Neural crest cell (in vitro differentiated cells): ENCODE measurements at places on chromosomes 2 and 18.

DNA sequence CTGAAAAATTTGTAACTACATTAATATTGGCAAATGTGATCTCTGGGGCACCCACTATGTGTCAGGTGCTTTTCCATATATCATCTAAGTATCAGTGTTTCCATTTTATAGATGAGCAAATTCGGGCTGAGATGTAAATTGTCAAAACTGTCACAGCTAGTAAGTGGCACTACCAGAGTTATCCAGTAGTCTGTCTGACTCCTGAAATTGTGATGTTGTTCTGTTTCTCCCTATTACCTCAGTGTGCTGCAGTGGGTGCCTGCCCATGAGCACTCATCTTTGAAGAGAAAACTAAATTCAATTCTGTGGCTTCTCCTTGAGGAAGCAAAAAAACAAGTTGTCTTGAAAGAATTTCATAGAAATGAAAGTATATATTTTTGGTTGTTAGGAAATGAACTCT lies 467.4 kb upstream of the FANCL start:
- H3K27me3 ChIP-seq: no peaks in the 10 kb centered on the region
- no peak overlapping the region for H3K4me3 ChIP-seq
- no peak for DNase-seq
- H3K27ac ChIP-seq: no peak overlapping the region
- no peaks in the 10 kb centered on the region for H3K36me3 ChIP-seq
- H3K4me1 ChIP-seq: peaks cover 4% of the 10 kb centered on the region

DNA sequence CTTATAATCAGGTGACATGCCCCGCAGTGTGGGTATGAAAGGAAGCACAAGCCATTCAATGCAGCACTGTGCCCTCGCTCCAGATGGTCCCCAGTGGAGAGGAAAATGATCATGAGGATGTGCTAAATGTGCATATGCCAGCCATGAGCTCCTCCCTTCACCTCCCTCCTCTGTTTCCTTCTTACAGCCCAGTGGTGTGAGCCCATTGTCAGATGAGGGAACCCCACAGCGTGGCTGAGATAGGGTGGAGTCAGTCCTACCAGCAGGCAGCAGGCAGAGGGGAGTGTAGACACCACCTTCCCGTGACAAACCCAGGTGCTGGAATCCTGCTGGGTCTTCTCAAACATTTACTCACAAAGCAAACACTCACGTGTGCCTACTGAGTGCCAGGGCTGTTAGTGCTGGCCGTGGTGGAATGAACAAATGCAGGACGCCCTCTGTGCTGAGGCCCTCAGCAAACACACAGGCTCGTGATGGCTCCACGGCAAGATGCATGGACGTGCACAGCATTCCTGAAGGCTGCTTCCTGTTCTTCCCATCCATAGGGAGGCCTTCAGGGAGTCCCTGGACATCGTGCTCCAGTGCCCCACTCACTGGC lies 181.7 kb upstream of the TPO start:
- DNase-seq: no peak
- no peak overlapping the region for H3K4me3 ChIP-seq
- no peaks in the 10 kb centered on the region for H3K27me3 ChIP-seq
- H3K27ac ChIP-seq: no peak overlapping the region

DNA sequence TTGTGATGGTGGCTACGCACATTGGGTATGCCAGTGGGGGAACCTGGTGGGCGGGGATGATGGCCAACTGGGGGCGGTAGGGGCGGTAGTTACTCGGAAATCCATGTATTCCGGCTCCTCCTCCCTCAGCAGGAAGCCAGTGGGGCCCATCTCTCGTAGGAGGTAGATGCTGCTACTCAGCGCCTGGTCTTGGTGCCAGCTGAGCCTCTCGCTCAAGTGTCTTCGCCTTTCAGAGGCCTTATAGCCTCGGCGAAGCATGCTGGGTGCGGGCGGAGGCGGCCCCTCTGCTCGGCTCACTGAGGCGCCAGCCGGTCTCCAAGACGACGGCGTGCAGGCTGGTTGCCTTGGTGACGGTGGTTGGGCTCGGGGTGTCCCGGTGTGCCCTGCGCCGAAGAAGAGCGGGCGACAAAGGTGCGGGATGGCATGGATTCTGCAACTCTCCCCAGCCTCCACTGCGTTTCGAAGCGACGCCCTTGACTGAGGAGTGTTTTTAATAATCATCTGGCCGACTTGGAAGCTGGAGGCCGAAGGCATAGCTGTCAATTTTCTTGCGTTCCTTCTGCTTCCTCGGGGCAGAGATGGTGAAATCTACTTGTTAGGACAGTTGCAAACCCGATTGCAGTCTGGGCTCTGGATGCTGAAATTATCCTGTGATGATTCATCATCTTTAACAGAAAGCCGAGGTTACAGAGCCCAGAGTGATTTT lies at the start of gene ZSWIM2:
ZSWIM2 (minus strand) TSS at position 298 of the 706 bp plus-strand sequence; CDS start at position 258, 40 bp downstream.
- peak within 1 kb of the TSS; percentile 85 for H3K4me3 ChIP-seq
- no peak within 1 kb of the TSS for H3K27ac ChIP-seq
- H3K4me1 ChIP-seq: peaks cover 19% of the 10 kb centered on the region
- peaks cover 3% of the 10 kb centered on the region for H3K36me3 ChIP-seq
- no peaks in the 10 kb centered on the region for H3K27me3 ChIP-seq

- no peaks in the 10 kb centered on the region for H3K36me3 ChIP-seq
- H3K27ac ChIP-seq: no peak overlapping the region
- no peak overlapping the region for H3K4me3 ChIP-seq
- DNase-seq: no peak
- H3K4me1 ChIP-seq: no peaks in the 10 kb centered on the region
- H3K27me3 ChIP-seq: no peaks in the 10 kb centered on the region
These were observed 71.5 kb downstream of the KLHL14 start for GRCh38 chr18:32701313-32701712.

- H3K36me3 ChIP-seq: no peaks in the 10 kb centered on the region
- no peak overlapping the region for H3K4me3 ChIP-seq
- H3K4me1 ChIP-seq: no peaks in the 10 kb centered on the region
These were observed 310.3 kb downstream of the NOL4 start for GRCh38 chr18:33914399-33914798.

- no peak overlapping the region for H3K4me3 ChIP-seq
- no peak for DNase-seq
- H3K36me3 ChIP-seq: peaks cover 9% of the 10 kb centered on the region
These were observed 147.4 kb upstream of the PGAP1 start for GRCh38 chr2:197073701-197074433.

DNA sequence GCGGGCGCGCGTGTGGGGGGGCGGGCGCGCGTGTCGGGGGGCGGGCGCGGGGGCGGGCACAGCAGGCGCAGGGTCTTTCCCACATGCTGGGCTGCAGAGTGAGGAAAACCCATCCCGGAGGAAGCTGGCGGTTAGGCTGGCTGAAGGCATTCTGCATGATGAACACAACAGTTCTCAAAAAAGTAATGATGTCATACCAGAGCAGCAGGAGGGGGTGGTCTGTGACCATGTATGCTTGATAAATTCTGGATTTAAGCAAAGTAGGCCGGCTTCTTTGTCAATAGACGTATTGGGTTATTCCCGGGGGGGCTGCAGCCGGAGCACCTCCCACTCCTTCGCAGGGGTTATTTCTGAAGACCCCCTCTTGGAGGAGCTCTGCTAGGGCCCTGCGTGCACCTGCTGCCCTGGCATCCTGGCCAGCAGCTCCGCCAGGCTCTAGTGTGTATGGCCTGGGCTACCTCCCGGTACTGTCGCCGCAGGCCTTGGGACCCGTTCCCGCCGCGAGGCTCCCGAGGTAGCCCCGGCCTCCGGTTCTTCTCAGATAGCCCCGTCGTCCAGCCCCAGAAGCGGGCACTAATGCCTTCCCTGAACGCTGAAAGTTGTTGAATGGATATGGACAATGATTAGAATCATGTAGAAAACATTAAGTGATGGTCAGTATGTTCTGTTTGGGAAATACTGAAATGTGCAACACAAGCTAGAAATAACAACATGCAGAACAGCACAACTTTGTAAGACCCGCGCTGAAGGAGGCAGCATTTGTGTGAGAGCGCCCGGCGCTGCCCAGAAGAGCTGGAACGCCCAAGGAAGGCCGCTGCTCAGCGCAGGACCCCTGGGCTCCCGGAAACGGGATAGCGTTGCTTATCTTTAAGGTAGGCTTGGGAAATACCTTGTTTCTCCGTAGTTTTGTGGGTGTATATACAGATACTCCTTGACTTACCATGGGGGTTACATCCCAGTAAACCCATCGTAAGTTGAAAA lies 101.4 kb upstream of the RAB6C start:
- H3K4me1 ChIP-seq: peaks cover 14% of the 10 kb centered on the region
- peak; percentile 41 for DNase-seq
- no peaks in the 10 kb centered on the region for H3K36me3 ChIP-seq
- peak overlapping the region; percentile 89 for H3K4me3 ChIP-seq
- H3K27me3 ChIP-seq: no peaks in the 10 kb centered on the region

GRCh38 chr18:49071317-49071716 lies 120.6 kb upstream of the SMAD7 start:
- no peak overlapping the region for H3K27ac ChIP-seq
- no peak overlapping the region for H3K4me3 ChIP-seq
- H3K4me1 ChIP-seq: peaks cover 7% of the 10 kb centered on the region
- H3K36me3 ChIP-seq: no peaks in the 10 kb centered on the region
- DNase-seq: no peak
- no peaks in the 10 kb centered on the region for H3K27me3 ChIP-seq

- no peak overlapping the region for H3K4me3 ChIP-seq
- H3K27me3 ChIP-seq: no peaks in the 10 kb centered on the region
- H3K36me3 ChIP-seq: no peaks in the 10 kb centered on the region
- no peak for DNase-seq
These were observed 103.4 kb upstream of the MSH2 start for GRCh38 chr2:47299555-47299954.

GRCh38 chr2:218727502-218728165 lies 17.0 kb downstream of the TTLL4 start:
- DNase-seq: no peak
- peaks cover 18% of the 10 kb centered on the region for H3K4me1 ChIP-seq
- H3K27ac ChIP-seq: no peak overlapping the region
- no peaks in the 10 kb centered on the region for H3K27me3 ChIP-seq
- H3K36me3 ChIP-seq: peaks cover 32% of the 10 kb centered on the region
- H3K4me3 ChIP-seq: no peak overlapping the region

DNA sequence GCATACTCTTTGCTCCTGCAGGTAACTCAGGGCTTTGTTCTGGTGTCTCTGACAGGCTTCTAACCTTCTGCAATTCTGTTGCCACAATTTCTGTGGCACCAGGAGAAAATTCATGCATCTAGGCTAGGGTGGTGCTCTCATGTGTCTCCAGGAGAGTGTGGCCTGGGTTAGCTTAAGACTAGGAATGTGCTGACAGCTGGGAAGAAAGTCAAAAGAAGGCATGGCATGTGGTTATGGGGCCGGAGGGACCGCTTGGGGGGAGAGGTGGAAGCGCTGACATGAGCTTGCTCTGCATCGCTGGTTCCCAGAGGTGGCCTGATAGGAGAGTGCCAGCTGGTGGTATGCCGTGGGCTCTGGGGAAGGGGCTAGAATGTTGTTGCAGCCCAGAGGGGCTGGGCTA lies 173.3 kb upstream of the TNP1 start:
- H3K27me3 ChIP-seq: no peaks in the 10 kb centered on the region
- H3K4me3 ChIP-seq: no peak overlapping the region
- H3K27ac ChIP-seq: no peak overlapping the region
- H3K36me3 ChIP-seq: no peaks in the 10 kb centered on the region
- no peak for DNase-seq
- peaks cover 12% of the 10 kb centered on the region for H3K4me1 ChIP-seq

GRCh38 chr2:235206980-235207579 lies 255.3 kb downstream of the SH3BP4 start:
- H3K4me3 ChIP-seq: no peak overlapping the region
- H3K27ac ChIP-seq: peak overlapping the region; percentile 47
- DNase-seq: no peak
- no peaks in the 10 kb centered on the region for H3K27me3 ChIP-seq
- H3K36me3 ChIP-seq: peaks cover 6% of the 10 kb centered on the region

GRCh38 chr2:128654408-128654807 lies 335.7 kb upstream of the HS6ST1 start:
- H3K27ac ChIP-seq: peak overlapping the region; percentile 48
- H3K4me3 ChIP-seq: no peak overlapping the region
- H3K4me1 ChIP-seq: no peaks in the 10 kb centered on the region
- DNase-seq: no peak
- H3K36me3 ChIP-seq: no peaks in the 10 kb centered on the region

- H3K36me3 ChIP-seq: peaks cover 2% of the 10 kb centered on the region
- peaks cover 3% of the 10 kb centered on the region for H3K27me3 ChIP-seq
- peak overlapping the region; percentile 100 for H3K27ac ChIP-seq
- peaks cover 36% of the 10 kb centered on the region for H3K4me1 ChIP-seq
These were observed 769 bp downstream of the ATF2 start for GRCh38 chr2:175167076-175167791.

GRCh38 chr2:178426388-178426787 lies 24.6 kb downstream of the PRKRA start:
- DNase-seq: no peak
- H3K27me3 ChIP-seq: no peaks in the 10 kb centered on the region
- H3K4me3 ChIP-seq: no peak overlapping the region
- H3K36me3 ChIP-seq: peaks cover 49% of the 10 kb centered on the region
- H3K27ac ChIP-seq: no peak overlapping the region
- H3K4me1 ChIP-seq: no peaks in the 10 kb centered on the region

- H3K4me3 ChIP-seq: no peak overlapping the region
- DNase-seq: no peak
- peaks cover 7% of the 10 kb centered on the region for H3K27me3 ChIP-seq
- no peaks in the 10 kb centered on the region for H3K36me3 ChIP-seq
These were observed 143.1 kb upstream of the TTC39C start for GRCh38 chr18:23871410-23871809.

DNA sequence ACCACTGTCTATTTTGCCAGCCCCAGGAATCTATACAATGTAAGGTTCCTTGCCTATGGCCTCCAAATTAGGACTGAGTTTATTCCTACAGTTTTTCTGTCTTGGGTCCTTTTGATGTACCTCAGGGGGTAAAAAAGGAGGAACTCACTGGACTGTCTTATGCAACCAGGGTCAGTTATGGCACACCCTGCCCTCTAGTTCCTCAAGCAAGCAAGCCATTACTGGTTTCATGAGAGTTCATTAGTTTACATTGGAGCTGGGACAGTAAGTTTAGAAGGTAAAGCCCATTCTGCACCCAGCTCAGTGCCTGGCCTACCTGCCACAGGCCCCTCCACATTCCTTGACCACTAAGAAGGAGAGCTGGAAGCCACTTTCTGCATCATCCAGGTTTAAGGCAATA lies 68.7 kb upstream of the WIPF1 start:
- H3K27ac ChIP-seq: no peak overlapping the region
- peaks cover 18% of the 10 kb centered on the region for H3K4me1 ChIP-seq
- H3K27me3 ChIP-seq: no peaks in the 10 kb centered on the region
- H3K4me3 ChIP-seq: no peak overlapping the region
- peaks cover 2% of the 10 kb centered on the region for H3K36me3 ChIP-seq

DNA sequence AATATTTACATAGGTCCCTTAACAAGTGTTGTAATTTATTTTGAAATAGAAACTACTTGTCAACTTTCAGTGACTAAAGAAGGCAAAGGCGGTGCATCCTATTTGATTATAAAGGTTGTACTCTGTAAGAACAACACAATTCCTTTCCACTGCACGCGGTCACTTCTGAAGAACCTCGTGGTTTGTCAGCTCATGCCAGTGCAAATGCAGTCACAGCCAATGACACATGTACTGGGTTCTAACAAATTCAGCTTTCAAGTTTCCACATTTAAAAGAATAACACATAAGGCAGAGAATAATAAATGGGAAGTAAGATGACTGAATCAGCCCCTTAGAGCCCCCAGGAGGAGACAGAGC lies 39.7 kb downstream of the CYB5A start:
- DNase-seq: no peak
- no peak overlapping the region for H3K4me3 ChIP-seq
- H3K36me3 ChIP-seq: peaks cover 17% of the 10 kb centered on the region
- H3K27me3 ChIP-seq: no peaks in the 10 kb centered on the region
- no peak overlapping the region for H3K27ac ChIP-seq
- peaks cover 34% of the 10 kb centered on the region for H3K4me1 ChIP-seq

- no peaks in the 10 kb centered on the region for H3K4me1 ChIP-seq
- DNase-seq: no peak
- no peaks in the 10 kb centered on the region for H3K36me3 ChIP-seq
- H3K4me3 ChIP-seq: no peak overlapping the region
- H3K27me3 ChIP-seq: no peaks in the 10 kb centered on the region
These were observed 46.6 kb upstream of the TCF4 start for GRCh38 chr18:55634545-55634944.
